ENCODE measurements at places on chromosomes 2 and 18. TPM values are rescaled to one million over a fixed set of nuclear protein-coding genes. Genes with fewer than 3 reads are reported as not detected.

- no peak overlapping the region for H3K4me3 ChIP-seq
- no peaks in the 10 kb centered on the region for H3K36me3 ChIP-seq
- no peaks in the 10 kb centered on the region for H3K27me3 ChIP-seq
- DNase-seq, result no peak
Observed at GRCh38 chr2:129068543-129068942, 749.9 kb upstream of the HS6ST1 start.

- peak; percentile 78 for DNase-seq
- peaks cover 6% of the 10 kb centered on the region for H3K4me1 ChIP-seq
- no peaks in the 10 kb centered on the region for H3K27me3 ChIP-seq
- H3K36me3 ChIP-seq, result no peaks in the 10 kb centered on the region
Observed at GRCh38 chr2:12428786-12429185, 287.9 kb upstream of the TRIB2 start.

GRCh38 chr2:158644139-158644538, 151.0 kb upstream of the DAPL1 start:
- peaks cover 20% of the 10 kb centered on the region for H3K4me1 ChIP-seq
- no peak for DNase-seq
- no peaks in the 10 kb centered on the region for H3K27me3 ChIP-seq

DNA sequence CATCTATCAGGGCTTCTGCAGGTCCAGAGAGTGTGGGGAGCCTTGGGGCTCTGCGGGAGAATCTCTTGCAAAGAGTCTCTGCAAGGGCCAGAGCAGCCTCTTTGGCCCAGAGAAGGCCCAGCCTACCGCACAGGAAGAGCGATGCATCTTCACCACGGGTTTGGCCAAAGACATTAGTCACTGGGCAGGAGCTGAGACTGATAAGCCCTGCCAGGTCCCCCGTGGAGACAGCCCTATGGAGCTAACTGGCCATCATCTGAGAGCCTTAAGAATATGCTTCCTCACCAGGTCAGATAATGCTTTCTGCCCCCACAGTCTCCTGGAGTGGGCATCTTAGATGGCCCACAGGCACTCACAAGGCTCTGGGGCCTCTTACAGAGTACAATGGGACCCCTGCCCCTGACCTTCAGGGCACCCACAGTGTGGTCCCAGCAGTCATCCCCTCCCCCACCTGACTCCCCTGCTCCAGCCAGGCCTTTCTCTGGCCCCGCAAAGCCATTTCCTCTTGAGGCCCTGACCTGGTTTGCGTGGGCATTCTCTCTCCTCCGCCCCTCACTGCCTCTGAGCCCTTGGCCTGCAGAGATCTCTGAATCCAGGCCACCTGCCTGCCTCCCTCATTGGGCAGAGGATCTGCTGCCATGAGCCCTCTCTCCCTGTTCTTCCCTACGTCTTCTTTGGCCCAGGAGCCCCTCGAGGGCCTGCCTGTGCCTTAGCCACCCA, 31.9 kb upstream of the MAPRE3 start:
- no peaks in the 10 kb centered on the region for H3K27me3 ChIP-seq
- no peaks in the 10 kb centered on the region for H3K4me1 ChIP-seq
- no peak overlapping the region for H3K27ac ChIP-seq
- DNase-seq, result no peak
- H3K36me3 ChIP-seq, result no peaks in the 10 kb centered on the region
- H3K4me3 ChIP-seq, result no peak overlapping the region

DNA sequence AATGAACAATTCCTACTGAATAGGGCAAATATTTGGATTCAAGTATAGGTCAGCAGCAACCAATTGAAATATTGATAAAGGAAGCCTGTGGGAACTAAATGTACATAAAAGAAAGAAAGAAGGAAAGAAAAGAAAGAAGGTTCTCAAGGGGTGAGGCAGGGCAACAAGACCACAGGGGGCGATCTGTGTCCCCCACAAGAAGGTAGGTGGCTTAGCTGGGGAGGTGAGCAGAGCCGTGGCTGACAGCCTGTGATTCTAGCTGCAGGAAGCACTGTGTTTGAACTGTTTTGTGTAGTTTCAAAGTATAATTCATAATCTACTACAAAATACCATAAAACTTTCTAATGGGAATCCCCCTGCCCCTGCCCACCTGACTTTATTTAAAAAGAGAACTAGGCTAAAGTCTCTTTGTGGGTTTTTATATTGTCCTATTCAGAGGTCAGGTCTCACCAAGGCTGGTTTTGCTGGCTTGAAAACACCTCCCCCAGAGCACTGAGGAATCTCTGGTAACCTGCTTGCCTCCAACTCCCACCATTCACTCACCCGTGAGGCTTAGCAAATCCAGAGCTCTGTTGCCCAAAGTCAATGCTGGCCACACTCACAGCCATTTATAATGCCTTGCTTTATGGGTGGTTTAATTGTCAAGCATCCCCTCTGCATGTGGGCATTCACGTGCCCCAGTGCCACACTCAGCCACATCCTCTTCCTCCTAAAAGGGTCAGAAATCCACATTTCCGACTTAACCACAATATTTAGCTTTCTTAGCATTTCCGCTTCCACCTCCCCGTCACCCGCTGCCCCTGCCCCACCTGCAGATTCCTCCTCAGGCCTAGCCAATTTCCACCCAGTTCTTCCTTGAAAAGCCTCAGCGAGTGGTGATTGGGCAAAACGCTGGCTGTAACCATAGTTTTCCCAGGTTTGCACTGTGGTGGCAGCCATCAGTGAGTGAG, 36.4 kb upstream of the LMAN1 start:
- no peak for DNase-seq
- H3K27ac ChIP-seq, result no peak overlapping the region
- no peaks in the 10 kb centered on the region for H3K4me1 ChIP-seq

DNA sequence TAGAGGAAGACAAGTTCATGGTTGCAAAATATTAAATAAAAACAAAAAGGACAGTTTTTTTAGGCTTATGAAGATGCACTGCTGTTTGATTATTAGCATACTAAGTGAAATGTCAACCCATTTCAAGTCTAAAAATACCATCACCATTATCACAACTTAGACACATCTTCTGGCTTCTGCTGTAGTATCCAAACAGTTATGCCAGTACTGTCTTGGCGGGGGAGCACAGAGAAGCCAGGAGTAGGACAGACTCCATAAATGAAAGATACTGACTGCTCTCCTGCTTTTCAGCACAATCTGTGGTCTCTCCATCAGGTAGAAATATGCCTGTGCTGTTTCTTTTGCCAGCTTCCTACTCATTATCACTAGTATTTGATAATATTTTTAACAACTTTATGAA, 179.2 kb upstream of the DSEL start:
- H3K27me3 ChIP-seq, result no peaks in the 10 kb centered on the region
- H3K4me1 ChIP-seq, result no peaks in the 10 kb centered on the region
- no peaks in the 10 kb centered on the region for H3K36me3 ChIP-seq
- no peak overlapping the region for H3K4me3 ChIP-seq

DNA sequence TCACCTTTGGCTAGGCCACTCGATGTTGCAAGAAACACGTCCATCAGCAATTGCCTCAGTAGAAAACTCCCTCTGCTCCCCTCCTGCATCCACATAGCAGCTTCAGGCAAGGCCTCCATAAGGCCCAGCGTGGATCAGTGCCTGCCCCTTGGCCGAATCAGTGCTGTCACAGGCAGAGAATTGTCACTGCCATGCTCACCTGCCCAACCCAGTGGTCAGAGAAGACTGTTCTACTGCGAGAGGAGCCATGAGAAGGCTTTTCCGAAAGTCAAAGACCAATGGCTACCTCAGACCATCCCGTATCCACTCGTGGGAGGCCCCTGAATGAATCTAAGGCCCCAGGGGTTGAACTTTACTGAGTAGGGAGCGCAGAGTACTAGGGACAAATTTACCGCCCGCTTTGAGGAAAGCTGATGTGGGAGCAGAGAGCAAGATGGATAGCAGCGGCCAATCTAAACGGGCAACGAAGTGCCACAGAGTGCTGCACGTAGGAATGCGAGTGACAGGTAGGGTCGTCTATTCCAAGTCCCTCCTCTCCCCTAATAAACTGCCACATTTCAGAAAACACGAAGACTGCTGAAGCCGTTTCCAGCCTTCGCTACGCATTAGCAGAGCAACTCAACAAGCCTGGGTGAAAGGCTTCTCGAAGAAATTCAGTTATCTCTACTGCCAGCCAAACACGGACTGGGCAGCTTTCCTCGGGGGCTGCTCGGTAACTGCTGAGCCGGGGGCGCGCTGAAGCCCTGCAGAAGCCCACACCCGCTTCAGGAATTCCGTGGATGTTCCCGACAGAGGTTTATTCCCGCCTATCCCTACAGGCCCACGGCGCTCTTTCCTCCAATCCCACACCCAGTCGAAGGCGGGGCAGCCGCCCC, 968 bp upstream of the RALBP1 start:
- H3K36me3 ChIP-seq, result no peaks in the 10 kb centered on the region
- H3K4me3 ChIP-seq, result peak overlapping the region; percentile 86
- peak; percentile 92 for DNase-seq
- H3K27me3 ChIP-seq, result no peaks in the 10 kb centered on the region

DNA sequence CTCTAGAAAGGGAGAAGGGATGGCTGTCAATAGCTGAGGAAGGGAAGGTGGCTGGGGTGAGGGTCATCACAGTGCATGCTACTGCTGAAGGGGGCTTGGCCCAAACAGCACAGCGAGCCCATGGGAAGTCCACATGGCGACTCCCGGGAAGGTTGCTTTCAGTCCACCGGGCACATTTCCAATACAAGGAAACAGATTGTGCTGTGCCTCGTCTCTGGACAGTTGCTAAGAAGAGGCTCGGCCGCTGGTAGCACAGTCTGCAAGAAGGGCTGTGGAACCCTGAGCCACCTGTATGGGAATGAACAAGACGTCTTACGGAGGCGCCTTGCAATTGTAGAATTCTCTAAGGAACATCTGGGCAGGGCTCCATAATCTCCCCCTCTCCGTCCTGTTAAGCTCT, 123.1 kb downstream of the CELF4 start:
- H3K27me3 ChIP-seq, result no peaks in the 10 kb centered on the region
- no peaks in the 10 kb centered on the region for H3K36me3 ChIP-seq
- no peak for DNase-seq
- peaks cover 16% of the 10 kb centered on the region for H3K4me1 ChIP-seq

DNA sequence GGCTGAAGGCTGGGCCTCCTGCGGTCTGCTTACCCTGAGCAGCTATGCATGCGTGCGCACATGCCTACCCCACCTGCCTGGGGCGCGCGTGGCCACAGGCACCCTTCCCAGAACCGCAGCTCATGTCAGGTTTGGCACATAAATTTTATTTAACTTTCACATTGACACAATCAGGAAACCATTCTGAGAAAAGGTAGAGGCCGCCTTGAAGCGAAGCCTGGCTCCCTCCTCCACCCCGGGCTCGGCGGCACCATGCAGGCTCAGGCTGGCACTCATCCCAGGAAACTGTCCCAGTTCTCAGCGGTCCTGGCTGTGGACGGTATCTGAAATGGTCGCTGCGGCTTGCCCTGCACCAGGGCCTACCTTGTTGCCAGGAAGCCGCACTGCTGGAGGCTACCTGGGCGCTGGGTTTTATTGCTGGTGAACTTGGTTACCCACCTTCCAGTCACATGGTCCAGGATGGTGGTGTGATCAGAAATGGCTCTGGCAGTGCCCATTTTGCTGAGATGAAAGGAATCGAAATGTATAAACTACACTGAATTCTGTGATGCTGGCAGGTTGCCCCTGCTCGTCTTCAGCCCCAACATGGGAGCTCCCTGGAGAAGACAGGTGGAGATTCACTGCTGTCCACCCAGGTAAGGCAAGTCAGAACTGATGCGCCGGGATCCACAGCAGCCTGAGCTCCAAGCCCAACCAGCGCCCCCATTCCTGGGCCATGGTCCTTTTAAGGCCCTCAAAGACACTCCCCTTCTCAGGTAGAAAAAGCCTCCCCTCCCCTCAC, 25.5 kb downstream of the CHST10 start:
- H3K27ac ChIP-seq, result no peak overlapping the region
- no peak overlapping the region for H3K4me3 ChIP-seq
- H3K4me1 ChIP-seq, result no peaks in the 10 kb centered on the region
- peaks cover 18% of the 10 kb centered on the region for H3K36me3 ChIP-seq
- no peaks in the 10 kb centered on the region for H3K27me3 ChIP-seq

- DNase-seq, result peak; percentile 89
- H3K27me3 ChIP-seq, result no peaks in the 10 kb centered on the region
- peaks cover 9% of the 10 kb centered on the region for H3K4me1 ChIP-seq
- peaks cover 20% of the 10 kb centered on the region for H3K36me3 ChIP-seq
- no peak overlapping the region for H3K4me3 ChIP-seq
Observed at GRCh38 chr2:37020212-37020886, 54.0 kb upstream of the STRN start.

DNA sequence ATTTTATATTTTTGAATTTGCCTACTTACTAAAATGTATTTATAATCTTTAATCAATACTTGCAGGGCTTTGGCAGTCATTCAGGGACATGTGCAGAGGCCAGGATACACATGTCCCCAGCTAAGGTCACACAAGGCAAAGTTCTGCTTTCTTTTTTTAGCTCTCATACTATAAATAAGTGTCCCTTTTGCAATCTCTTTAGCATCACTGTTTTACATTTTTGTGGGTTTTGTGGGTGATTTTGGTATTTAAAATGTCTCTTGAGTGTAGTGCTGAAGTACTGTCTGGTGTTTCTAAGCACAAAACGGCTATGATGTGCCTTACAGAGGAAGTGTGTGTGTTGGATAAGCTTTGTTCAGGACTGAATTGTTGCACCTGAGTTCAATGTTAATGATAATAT, 309.0 kb upstream of the GULP1 start:
- H3K36me3 ChIP-seq, result no peaks in the 10 kb centered on the region
- H3K4me1 ChIP-seq, result peaks cover 15% of the 10 kb centered on the region
- peak; percentile 52 for DNase-seq
- H3K27me3 ChIP-seq, result no peaks in the 10 kb centered on the region

Gene IL36A
- polyA plus RNA-seq, result not detected

Gene PARD3B
- polyA plus RNA-seq, result 2.4 TPM

Gene L3MBTL4
- 2.8 TPM for polyA plus RNA-seq

Gene RGPD3
- polyA plus RNA-seq, result 0.20 TPM

Gene AFF3
- polyA plus RNA-seq, result 4.2 TPM

Gene NAT8
- not detected for polyA plus RNA-seq

Gene EIPR1
- polyA plus RNA-seq, result 12.0 TPM

Gene RAMP1
- 14.3 TPM for polyA plus RNA-seq
